Stimulated activated naive CD8-positive, alpha-beta T cell treated with anti-CD3 and anti-CD28 coated beads, Interleukin-15, Interleukin-2, amounts not matched to agents 100 U/mL and 50 U/mL, for 24 hours (primary cell): ENCODE measurements at places on chromosomes 1 and 21.

DNA sequence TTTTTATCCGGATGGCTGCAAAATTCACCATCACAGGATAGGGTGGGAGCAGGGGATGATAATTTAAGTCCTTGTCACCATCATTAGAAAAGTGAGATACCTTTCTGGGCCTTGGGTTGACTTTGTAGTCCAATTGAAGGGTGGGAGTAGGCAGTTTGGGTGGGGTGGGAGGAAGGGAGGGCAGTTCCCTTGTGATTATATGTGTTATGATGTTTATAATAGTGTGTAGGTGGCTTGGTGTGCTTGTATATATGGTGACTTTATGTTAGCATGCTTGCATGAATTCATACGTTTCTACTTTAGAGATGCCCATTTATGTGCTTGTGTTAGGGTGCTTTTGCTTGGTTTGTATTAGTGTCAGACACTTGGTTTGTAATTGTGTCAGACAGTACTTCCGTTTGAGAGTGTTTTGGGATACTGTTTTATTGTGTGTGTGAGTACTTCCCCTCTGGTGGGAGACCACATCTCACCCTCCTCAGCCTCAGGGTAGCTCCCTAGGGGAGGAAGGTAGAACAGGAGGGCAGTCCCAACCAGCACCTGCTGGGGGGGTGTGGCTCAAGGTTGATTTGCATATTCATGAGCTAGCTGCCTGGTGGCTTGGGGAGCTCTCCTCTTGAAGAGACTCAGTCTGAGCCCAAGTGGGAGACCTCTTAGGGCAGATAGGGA is 6.3 kb upstream of the POU3F1 start:
- DNase-seq = no peak

DNA sequence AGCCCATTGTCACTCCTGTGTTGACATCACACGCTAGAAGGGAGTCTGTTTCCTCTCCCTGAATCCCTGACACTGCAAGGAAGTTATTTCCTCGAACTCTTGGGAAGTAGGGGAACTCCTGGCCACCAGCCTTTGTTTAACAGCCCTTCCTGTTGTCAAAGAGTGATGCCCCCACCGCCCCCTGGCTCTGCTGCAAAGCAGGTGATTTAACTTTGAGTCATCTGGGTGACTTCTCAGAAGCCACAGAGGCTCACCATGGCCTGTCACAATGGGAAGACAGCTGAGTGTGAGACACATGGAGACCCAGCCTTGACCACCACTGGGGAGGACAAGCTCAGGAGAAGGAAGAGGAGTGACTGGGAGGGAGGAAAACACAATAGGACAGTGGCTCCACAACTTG is 182.8 kb downstream of the PSMG1 start:
- DNase-seq = peak; percentile 50

- DNase-seq = no peak
Observed at GRCh38 chr1:198929961-198930599, 291.2 kb downstream of the PTPRC start.

- DNase-seq = no peak
Observed at GRCh38 chr21:45361033-45361997, 43.6 kb upstream of the COL18A1 start.

DNA sequence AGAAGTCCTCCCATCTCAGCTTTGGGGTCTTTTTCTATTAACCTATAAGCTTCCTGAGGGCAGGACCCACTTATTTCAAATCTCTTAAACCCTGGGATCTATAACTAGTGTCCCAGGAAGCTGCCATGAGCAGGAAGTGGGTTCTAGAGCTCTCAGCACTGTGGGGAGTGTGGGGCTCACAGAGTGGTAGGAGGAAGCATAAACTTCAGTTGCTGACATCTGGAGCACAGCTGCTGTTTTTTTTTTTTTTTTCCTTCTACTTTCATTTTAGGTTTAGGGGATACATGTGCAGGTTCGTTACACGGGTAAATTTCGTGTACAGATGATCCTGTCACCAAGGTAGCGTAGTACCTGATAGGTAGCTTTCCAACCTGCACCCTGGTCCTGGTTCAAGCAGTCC is 59.3 kb downstream of the AK4 start:
- DNase-seq = no peak

GRCh38 chr1:42737257-42737656 is 2.8 kb downstream of the CLDN19 start:
- no peak for DNase-seq

DNA sequence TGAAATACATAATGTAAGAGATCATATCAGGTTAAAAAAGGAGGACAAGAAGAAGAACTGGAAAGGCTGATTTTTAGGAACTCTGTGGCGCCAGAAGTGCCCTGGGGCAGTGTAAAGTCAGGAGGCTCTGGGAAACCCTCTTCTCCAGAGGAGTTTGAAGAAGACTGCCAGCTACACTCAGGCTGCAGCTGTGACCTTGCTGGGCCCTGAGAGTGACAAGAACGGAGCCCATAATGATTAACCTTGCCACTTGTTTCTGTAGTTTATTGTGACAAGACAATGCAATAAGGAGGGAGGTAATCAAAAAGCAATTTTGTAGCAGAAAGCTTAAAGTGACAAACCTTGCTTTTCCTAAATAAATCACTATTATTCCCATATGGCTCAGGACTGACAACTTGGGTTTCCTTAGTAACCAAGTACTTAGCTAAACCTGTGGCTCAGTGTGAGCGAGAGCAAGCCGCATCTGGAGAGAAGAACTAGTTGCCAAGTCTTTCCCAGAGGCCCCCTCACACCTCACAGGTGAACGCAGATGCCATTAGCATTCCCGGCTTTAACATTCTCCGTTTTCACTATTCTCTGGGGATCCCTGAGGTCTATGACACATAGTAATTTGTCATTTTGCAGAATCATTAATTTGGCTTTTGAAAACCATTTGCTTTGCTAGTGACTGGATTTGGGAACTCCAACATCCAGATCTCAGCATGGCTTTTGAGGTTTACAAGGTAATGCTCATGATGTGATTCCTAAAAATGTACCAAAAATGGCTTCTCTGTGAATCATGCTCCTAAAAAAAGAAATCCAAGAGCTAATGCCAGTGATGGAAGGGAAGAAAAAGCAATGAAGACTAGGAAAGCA is 115.9 kb downstream of the OMA1 start:
- DNase-seq = no peak

- DNase-seq = no peak
Observed at GRCh38 chr1:71621785-71622184, 541.0 kb upstream of the ZRANB2 start.

GRCh38 chr1:164559342-164560051 is 513 bp downstream of the PBX1 start:
- no peak for DNase-seq

GRCh38 chr1:149843431-149844041 is 55.8 kb upstream of the BOLA1 start:
- no peak for DNase-seq

DNA sequence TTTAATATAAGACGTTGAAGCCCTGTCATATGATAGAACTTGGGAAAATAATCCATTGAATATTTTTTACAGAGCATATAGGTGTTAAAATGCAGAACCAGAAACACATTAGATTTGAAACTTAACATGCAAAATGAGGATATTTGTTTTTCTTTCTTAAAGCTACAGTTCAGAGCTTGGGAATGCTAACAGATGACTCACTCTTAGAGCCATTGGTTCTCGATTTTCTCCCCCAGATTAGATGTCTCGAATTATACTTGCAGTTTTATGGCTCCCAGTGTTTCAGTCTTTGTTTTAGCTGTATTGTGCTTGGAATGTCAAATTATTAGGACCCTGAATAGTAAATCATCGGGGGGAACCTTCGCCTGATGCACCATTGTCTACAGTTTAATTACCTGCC is 575.7 kb upstream of the ZP4 start:
- no peak for DNase-seq

GRCh38 chr21:8989261-8989711 is 1532.1 kb upstream of the TPTE start:
- DNase-seq = no peak

DNA sequence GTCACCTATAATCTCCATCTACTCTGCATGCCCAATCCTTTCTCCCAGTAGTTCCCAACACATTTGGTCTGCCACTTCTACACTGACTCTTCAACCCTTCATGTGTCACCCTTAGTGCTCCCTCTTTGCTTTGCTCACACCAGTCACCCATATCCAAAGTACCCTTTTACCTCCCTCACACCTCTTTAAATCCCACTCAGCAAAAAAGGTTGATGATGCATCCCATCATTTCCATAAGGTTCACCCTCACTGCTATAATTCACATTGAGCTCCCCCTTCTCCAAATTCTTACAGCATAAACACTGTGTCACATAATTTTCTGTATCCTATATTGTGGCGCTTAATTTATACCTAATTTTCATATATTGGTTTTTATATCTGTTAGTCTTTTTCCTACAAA is 83.8 kb upstream of the ATP1B1 start:
- DNase-seq = no peak

DNA sequence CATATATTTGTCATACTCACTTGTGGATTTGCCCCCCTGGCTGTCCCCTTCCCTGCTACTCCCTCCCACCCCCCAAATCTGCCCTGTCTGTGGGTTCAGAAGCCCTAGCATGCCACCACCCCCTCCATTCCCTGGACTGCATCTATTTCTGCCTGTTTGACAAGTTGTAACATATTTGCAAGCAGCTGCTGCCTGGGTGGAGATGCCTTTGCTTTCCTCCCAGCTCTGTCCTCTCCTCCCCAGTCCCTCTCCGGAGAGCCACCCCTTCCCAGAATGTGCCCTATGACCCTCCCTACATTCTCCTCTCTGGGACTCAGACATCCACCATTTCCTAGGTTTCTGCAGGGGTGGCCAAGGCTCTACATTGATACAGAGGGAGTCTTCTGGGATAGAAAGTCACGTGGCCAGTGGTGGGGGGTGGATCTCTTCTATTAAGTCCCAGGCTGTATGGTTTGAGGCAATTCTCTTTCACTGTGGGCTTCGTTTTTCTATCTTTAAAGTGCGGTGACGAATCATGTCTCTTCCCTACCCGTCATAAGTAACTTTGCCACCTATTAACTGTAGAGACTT is 6.0 kb upstream of the MYOG start:
- no peak for DNase-seq

DNA sequence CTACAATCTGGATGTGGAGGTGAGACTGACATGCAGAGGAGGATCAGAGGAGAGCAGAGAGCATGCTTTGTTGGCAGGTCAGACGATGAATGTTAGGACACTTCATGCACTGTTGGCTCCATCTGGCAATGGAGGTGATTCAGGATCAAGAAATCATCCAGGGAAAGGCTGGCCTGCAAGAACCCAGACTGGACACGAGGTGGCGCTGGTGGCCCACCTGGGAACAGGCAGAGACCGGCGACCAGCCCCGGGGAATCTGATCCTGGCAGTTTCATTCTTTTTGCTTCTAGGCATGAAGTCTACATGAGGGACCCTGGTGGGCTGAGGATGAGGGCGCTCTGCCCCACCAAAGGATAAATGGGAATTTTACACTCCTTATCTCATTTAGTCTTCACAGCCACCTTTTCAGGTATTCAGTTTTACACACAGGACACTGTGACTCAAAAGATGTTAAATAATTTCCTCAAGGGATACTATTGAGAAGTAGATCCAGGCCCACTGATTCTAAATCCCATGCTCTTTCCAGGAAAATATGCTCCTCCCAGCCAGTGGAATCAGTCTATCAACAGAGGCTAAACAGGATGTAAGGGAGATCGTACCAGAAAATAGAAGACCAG is 26.2 kb upstream of the SCMH1 start:
- DNase-seq = peak; percentile 71

- no peak for DNase-seq
Observed at GRCh38 chr1:214326406-214326805, 45.4 kb downstream of the SMYD2 start.

DNA sequence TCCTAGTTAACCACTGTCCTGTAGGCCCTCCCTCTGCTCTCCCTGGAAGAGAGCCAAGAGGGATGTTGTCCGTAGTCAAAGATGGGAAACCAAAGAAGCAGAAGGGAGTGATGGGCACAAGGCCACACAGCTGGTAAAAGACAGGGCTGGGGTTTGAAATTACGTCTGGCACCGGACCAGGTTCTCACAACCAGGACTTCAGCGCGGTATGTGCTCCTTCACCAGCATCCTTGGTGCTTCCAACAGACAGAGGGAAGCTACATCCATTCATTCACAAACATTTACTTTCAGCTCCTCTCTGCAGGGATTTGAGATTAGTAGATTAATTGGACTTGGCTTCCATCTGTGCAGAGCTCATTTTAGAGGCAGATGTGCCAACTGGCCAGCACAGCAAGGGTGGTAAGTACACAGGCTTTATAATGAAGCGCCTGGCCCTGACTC is 191.2 kb downstream of the TRABD2B start:
- DNase-seq = no peak

DNA sequence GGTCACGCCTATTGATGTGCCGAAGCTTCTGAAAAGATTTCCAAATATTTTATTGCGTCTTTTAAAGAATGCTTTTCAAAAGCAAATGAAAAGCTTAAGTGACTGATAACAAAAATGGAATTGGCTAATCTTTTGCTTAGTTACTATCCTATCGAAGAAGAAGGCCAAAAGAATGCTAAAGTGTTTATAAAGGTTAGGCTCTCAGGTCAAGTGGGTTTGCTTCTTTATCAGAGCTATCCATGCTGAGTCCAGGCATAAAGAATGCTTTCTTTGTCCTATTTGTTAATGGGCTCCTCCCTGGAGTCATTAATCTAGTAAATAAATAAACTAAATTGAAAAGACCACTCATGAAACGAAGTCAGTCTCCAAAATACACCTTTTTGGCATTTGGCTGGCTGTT is 133.4 kb upstream of the LYPLAL1 start:
- no peak for DNase-seq

DNA sequence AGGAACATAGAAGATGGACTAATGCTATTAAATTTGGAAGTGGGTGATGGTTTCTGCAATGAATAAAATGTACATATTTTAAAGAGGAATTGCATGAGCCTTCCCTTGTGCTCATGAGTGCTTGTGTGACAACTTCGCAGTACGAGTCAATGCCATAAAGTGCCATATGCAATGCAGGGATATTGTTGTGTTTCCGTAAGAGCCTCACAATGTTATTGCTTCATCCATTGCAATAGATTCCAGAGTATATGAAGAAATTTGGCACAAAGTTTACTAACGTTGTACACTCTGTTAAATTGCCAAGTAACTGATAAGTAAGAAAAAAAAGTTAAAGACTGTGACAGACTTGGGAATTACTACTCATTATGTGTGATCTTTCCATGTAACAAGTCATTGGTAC is 22.3 kb downstream of the BTG3 start:
- no peak for DNase-seq

GRCh38 chr1:30845904-30846290 is 62.7 kb downstream of the SDC3 start:
- no peak for DNase-seq

GRCh38 chr1:42142894-42143675 is 10.1 kb upstream of the GUCA2B start:
- no peak for DNase-seq

GRCh38 chr1:155931332-155932038 is 2.7 kb downstream of the KHDC4 start:
- DNase-seq = no peak

- no peak for DNase-seq
Observed at GRCh38 chr1:21909286-21909759, 27.8 kb downstream of the HSPG2 start.

GRCh38 chr1:45682942-45683341 is 3.4 kb downstream of the GPBP1L1 start:
- DNase-seq = no peak
